ENCODE measurements at places on chromosomes 6 and 20.

GRCh38 chr6:143222801-143223231 is 162.1 kb downstream of the AIG1 start:
- H3K36me3 ChIP-seq: no peaks in the 10 kb centered on the region
- H3K4me3 ChIP-seq: no peak overlapping the region
- no peaks in the 10 kb centered on the region for H3K4me1 ChIP-seq
- H3K27me3 ChIP-seq: no peaks in the 10 kb centered on the region
- no peak for DNase-seq

DNA sequence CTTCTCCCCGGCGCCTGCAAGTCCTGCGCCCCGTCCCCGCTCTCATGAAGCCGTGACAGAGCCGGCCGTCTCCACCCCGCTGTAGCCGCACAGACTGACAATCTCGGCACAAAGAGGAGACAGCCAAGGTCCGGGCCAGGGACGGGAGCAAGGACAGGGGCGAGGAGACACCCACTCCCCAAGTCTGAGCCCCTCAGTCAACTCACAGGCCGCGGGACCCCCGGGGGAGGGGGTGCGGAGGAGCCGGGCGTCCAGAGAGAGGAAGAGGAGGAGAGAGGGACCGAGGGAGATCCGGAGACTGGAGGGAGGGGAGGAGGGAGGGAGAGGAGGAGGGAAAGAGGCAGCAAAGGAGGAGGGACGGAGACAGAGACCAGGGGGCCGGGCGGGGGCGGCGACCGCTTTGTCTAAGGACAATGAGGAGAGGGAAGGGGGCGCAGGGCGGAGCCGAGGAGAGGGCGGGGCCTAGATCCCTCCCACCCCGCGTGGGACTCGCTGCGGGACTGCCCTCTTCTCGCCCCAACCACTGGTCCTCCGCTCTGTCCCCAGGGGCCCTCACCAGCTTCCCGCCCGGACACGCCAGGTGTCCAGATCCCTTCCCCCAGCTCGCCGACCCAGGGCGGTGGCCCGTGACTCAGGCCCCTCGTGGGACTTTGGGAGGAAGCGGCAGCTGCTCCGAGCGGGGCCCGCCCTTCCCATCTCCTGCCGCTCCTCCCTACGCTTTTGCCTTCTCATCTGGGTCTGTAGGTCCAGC is 638 bp upstream of the PPP1R18 start:
- DNase-seq: peak; percentile 86
- no peaks in the 10 kb centered on the region for H3K27me3 ChIP-seq
- no peaks in the 10 kb centered on the region for H3K36me3 ChIP-seq
- peaks cover 16% of the 10 kb centered on the region for H3K4me1 ChIP-seq
- H3K4me3 ChIP-seq: peak overlapping the region; percentile 82
- H3K27ac ChIP-seq: peak overlapping the region; percentile 96

- H3K27ac ChIP-seq: no peak overlapping the region
- H3K4me1 ChIP-seq: no peaks in the 10 kb centered on the region
- no peaks in the 10 kb centered on the region for H3K36me3 ChIP-seq
- H3K27me3 ChIP-seq: no peaks in the 10 kb centered on the region
These were observed 16.5 kb upstream of the SULF2 start for GRCh38 chr20:47801759-47802158.

DNA sequence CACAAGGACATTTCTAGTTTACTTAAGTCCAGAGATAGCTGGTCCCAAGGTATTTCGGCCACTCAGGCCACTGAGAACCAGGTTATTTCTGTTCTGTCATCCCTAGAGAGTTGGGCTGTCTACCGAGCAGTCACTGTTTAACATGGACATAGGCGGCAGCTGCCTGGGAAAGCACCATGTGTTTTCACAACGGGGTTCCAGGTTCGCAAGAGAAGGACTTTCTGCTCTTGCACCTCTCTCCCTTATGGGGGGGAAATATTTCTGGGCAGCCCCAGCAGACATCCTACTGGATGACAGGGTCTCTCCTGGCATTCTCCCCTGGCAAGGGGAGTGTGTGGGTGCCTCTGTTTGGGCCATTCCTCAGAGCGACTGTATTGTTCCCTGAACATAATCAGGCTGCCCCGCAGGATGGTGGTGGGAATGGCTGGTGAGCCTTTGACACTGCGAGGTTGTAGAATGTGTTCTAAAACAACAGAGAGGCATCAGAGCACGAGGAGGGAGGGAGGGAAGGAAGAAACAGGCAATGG is 64.4 kb upstream of the DUSP22 start:
- no peak overlapping the region for H3K27ac ChIP-seq
- H3K36me3 ChIP-seq: no peaks in the 10 kb centered on the region
- H3K4me3 ChIP-seq: no peak overlapping the region
- H3K27me3 ChIP-seq: no peaks in the 10 kb centered on the region
- no peak for DNase-seq

- H3K4me3 ChIP-seq: no peak overlapping the region
- no peak for DNase-seq
- H3K4me1 ChIP-seq: no peaks in the 10 kb centered on the region
- H3K27ac ChIP-seq: no peak overlapping the region
- no peaks in the 10 kb centered on the region for H3K36me3 ChIP-seq
- no peaks in the 10 kb centered on the region for H3K27me3 ChIP-seq
These were observed 138.7 kb downstream of the MACROD2 start for GRCh38 chr20:14134004-14134403.

DNA sequence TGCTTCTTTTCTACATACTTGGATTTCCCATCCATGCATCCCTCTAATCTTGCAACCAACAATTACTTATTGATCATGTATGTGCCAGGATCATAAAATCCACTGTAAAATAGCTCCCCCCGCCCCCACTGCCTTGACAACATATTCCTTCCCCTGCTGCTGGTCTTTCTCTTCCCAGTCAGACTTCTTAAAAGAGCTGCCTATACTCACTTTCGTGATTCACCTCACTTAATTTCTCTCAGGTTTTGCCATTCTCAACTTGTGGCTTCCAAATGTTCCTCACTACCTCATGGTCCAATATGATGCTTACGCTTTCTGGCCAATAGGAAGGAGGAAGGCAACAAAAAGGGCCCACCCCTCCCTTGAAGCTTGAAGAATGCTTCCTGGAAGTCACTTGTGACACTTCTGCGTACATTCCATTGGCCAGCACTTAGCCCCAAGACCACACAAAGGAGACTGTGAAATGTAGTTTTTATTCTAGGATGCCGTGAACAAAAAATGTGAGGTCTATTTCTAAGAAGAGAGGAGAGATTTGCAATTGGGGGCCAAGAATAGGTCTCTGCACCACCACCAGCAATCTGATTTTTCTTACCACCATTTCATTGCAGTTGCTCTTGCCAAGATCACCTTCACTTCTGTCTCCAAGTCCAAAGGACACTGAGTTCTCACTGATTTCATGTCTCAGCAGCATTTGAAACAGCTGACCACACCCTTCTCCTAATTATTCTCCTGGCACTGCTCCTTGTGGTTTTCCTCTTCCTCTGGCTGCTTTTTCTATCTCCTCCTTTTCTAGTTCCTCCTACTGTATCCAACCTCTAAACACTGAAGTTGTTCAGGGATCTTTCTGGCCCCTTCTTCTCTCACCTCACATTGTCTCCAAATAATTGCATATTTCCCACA is 30.8 kb downstream of the CD164 start:
- no peaks in the 10 kb centered on the region for H3K27me3 ChIP-seq
- no peak overlapping the region for H3K4me3 ChIP-seq
- DNase-seq: no peak

- peaks cover 18% of the 10 kb centered on the region for H3K4me1 ChIP-seq
- no peaks in the 10 kb centered on the region for H3K36me3 ChIP-seq
- no peak for DNase-seq
- peak overlapping the region; percentile 94 for H3K27ac ChIP-seq
- H3K27me3 ChIP-seq: no peaks in the 10 kb centered on the region
These were observed 78.5 kb upstream of the SIRPA start for GRCh38 chr20:1816384-1817381.

DNA sequence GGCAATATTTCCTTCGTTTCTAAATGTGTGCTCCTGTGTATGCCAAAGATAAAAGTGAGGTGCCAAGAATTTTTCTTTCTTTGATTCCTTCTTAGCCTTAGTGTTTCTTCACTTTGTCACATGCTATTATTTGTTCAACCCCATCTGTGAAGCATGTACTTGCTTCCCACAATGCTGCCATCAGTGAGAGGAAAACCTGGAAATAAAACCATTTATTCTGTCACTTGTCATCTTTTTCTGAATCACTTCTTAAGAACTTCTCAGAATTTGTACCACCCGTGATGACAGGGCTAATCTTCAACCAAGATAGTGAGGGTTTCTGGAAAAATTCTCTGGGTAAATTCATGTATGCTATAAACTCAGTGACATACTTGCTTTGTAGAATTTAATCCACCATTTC is 450.1 kb downstream of the COL12A1 start:
- no peak overlapping the region for H3K27ac ChIP-seq
- H3K4me1 ChIP-seq: no peaks in the 10 kb centered on the region
- no peak overlapping the region for H3K4me3 ChIP-seq
- H3K27me3 ChIP-seq: no peaks in the 10 kb centered on the region

DNA sequence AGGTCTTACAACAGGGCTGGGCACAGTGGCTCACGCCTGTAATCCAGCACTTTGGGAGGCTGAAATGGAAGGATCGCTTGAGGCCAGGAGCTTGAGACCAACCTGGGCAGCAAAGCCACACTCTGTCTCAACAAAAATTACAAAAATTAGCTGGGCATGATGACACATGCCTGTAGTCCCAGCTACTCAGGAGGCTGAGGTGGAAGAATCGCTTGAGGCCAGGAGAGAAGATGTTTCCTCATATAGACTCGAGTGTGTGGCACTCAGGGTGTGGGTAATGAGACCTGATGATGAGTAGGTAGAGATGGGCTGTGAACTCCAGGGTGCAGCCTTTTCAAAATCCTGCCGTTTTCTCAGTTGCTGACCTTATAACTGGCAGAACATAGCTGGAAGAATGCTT is 125.3 kb upstream of the FOXO3 start:
- no peak overlapping the region for H3K4me3 ChIP-seq
- no peaks in the 10 kb centered on the region for H3K36me3 ChIP-seq

GRCh38 chr20:32329817-32330554 is 28.1 kb upstream of the ASXL1 start:
- no peak for DNase-seq
- H3K4me3 ChIP-seq: no peak overlapping the region
- H3K27me3 ChIP-seq: no peaks in the 10 kb centered on the region
- H3K27ac ChIP-seq: no peak overlapping the region
- H3K36me3 ChIP-seq: no peaks in the 10 kb centered on the region
- no peaks in the 10 kb centered on the region for H3K4me1 ChIP-seq

DNA sequence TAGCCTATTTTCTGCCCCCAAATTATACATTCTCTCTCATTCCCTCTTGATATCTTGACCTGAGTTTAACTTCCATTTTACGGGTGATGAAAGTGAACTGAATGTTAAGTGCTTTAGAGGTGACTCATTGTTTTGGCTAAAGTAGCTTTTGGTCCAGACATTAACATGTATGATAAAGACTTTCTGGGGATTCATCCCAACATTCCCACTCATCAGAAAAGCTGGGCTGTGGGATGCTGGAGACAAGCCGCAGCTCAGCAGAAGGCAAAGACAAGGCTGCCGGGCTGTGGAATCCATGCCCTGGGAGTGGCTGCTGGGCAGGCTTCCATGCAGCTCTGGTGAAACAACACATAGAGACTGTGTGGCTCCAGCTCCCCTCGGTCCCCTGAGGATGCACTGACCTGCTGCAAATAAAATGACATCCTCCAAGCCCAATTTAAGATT is 89.9 kb upstream of the SYNDIG1 start:
- no peak overlapping the region for H3K4me3 ChIP-seq
- H3K4me1 ChIP-seq: no peaks in the 10 kb centered on the region
- no peaks in the 10 kb centered on the region for H3K27me3 ChIP-seq
- no peak overlapping the region for H3K27ac ChIP-seq

GRCh38 chr6:143224516-143224915 is 163.8 kb downstream of the AIG1 start:
- no peaks in the 10 kb centered on the region for H3K36me3 ChIP-seq
- no peak for DNase-seq
- no peak overlapping the region for H3K27ac ChIP-seq
- H3K4me1 ChIP-seq: no peaks in the 10 kb centered on the region

GRCh38 chr6:150142097-150142669 is 661 bp upstream of the PPP1R14C start:
- H3K36me3 ChIP-seq: no peaks in the 10 kb centered on the region
- H3K27me3 ChIP-seq: no peaks in the 10 kb centered on the region
- H3K4me1 ChIP-seq: peaks cover 9% of the 10 kb centered on the region
- H3K27ac ChIP-seq: peak overlapping the region; percentile 64

DNA sequence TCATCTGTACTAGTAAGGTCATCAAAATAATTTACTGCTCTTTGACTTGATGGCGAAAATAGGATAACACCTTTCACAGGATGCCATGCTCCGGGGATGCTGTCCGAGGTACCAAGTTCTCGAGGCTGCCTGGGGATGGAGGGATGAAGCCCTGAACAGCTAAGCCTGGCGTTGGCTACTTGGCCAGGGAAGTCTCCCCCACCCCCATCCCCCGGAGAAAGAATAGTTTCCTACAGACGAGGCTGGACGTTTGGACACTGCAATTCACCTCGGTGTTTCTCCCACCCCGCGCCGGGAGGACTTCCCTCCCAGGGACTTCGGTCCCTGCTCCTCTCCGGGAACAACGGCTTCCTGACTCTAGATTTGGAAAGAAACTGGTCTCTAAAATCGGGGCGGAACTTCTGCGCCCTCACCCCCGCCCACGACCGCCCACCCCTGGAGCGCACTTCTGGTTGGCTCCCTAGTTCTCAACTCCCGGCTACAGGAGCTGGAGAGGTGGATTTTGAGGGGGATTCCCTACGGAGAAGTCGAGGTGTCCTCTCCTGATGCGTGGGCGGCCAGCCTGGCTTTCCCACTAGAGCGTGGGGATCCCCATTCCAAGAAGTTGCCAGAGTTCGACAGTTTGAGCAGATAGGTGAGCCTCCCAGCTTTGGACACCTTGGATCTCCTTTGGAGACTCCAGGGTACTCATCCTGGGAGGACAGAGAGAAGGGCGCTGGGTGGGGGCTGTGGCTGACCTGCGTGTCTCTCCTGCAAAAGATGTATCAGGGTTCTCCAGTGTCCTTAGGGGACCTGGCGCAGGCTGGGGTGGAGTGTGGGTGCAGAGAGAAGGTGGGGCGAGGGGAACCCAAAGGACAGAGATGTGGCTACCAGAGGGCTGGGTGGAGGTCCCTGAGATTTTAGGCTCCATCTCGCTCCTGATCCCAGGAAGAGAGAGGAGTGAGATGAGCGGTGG is 1.1 kb downstream of the PCSK2 start:
- H3K27me3 ChIP-seq: no peaks in the 10 kb centered on the region
- H3K4me3 ChIP-seq: no peak overlapping the region
- no peak for DNase-seq
- H3K4me1 ChIP-seq: no peaks in the 10 kb centered on the region
- no peak overlapping the region for H3K27ac ChIP-seq

GRCh38 chr6:75997696-75998095 is 74.8 kb downstream of the IMPG1 start:
- no peaks in the 10 kb centered on the region for H3K36me3 ChIP-seq
- no peak overlapping the region for H3K27ac ChIP-seq
- no peaks in the 10 kb centered on the region for H3K4me1 ChIP-seq
- H3K27me3 ChIP-seq: no peaks in the 10 kb centered on the region
- H3K4me3 ChIP-seq: no peak overlapping the region
